KBM-7 (cell line): ENCODE measurements at places on chromosomes 1 and 21.
A peak's percentile ranks its signal among the peaks of the same experiment; 100 is the strongest.

DNA sequence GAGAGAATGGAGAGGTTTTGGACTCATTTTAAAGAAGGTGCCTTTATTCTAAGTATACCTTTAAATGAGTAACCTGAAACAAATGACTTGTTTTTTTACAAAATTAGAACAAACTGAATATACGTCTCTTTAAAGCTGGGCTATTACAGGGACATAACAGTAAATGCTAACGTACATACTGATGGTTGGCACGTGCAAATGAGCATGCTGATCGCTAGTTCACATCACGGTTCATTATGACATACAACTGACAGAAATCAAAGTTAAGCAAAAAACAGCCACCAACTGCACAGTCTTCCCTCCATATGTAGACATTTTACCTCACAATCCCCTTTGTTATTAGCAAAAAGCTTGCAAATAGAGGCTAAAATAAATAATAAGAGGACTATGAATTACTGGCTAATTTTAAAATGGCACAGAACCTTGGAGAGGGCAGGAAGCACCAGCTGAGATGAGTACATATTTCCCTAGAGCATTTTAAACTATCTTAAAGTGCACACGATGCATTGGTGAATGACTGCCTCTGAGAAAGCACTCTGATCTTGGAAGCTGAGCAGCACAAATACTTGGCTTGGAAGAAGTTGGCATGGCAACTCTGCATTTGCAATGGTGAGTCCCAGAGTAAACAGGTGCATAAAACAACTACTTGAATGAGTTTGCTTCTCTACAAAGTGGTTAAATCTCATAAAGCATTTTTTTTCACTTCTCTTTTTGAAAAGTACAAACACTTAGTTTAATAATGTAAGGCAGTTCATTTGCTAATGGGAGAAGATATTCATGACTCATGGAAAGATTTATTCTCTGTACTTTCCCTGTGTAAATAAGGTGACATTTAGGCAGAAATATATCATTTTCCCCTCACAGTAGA, 204.7 kb downstream of the LHX8 start:
- no peak for DNase-seq

DNA sequence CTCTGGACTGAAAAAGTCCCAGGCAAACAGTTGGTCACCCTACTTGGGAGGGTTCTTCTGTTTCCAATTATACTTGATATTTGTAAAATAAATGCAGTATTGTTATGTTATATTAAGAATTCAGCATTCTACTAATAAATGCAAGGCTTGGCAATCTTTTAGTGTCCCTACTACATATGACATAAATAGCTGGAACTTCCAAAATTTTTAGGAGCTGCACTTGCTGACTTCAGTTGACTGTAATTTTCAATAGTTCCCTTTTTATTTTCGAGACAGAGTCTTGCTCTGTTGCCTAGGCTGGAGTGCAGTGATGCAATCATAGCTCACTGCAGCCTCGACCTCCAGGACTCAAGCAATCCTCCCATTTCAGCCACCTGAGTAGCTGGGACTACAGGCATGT, 20.0 kb downstream of the FOXD3 start:
- no peak for DNase-seq

GRCh38 chr1:9128520-9129265, at the start of gene GPR157:
Gene GPR157, minus strand, starts transcription at chr1:9129102. Its CDS starts 75 bp downstream, at chr1:9129027.
- peak; percentile 54 for DNase-seq

DNA sequence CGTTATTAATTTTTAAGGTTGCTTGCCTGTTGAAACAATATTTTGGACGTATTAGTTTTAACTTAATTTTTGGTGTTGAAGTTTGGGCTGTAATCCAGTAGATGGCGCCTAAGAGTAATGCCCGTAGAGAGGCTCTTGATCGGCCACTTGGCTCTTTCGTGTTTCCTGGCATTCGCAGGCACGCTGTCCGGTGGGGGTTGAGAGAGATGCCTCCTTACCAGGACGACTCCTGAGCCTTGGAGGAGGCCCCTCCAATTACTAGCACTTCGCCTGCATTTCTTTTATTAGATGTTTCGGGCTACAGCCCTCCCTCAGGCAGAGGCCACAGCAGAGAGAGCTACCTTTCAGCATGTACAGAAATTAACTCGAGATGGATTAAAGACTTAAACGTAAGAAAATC, 12.0 kb downstream of the OR2M4 start:
- DNase-seq: peak; percentile 52

GRCh38 chr1:43382027-43382779, 7.4 kb downstream of the MED8 start:
- DNase-seq: no peak

DNA sequence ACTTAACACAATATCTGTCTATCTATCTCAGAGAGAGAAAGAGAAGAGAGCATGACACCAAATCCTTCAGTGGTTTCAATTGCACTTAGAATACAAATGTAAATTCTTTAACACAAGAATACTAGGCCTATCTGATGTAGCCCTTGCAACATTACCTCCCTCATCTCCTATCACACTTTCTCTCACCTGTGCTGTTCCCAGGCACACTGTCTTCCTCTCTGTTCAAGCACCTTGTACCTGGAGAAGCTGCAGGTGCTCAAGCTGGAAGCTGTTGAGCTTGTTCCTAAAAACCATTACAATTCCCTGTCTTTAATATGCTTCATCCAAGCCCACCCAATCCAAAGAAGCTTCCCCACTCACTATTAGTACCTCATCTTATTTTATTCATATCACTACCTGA, 97.0 kb downstream of the GDAP2 start:
- DNase-seq: no peak

- DNase-seq: no peak
Observed at GRCh38 chr1:36705629-36706028, 222.9 kb upstream of the CSF3R start.

- DNase-seq: no peak
Observed at GRCh38 chr1:206992790-206993189, 22.5 kb upstream of the FCAMR start.

DNA sequence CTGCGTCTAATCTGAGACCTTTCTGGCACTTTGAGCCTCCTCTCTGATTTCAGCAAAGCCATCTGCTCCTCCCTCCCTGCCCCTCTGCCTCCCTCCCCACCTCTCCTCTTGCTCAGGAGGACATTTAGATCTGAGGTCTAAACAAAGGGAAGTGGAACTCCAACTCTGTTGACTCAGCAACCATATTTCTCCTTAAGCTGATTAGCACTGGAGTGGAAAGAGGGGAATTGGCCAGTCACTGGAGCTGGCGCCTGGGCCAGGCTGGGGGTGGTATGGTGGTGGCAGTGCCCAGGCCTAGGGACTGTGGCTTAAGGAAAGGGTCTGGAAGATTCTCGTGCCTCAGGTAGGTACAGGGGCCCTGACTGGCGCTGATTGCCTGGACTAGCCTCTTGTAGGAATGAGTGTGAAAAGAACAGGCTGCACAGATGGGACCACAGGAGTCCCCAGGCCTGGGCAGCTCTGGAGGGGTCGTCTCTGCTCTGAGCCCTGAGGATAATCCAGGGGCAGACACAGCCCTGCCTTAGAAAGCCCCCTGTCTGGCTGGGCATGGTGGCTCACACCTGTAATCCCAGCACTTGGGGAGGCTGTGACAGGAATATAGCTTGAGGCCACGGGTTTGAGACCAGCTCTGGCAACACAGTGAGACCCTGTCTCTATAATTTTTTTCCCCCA, 11.9 kb downstream of the SH2D2A start:
- DNase-seq: peak; percentile 79

DNA sequence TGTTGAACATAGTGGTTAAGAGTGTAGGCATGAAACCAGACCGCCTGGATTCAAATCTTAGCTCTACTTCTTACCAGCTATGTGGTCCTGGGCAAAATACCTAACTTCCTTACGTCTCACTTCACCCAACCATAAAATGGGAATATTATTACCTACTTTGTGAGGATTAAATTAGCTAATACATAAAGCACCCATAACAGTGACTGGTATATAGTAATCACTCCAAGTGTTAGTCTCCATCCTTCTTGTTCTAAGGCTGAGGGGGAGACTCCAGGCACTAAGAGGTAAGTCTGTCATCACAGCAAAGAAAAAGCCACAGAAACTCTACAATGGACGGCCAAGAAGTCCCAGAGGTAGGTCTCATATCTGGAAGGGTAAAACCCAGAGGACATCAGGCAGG, 2.8 kb downstream of the SMG5 start:
- DNase-seq: no peak

GRCh38 chr1:166479052-166479631, 312.3 kb upstream of the FAM78B start:
- peak; percentile 37 for DNase-seq

DNA sequence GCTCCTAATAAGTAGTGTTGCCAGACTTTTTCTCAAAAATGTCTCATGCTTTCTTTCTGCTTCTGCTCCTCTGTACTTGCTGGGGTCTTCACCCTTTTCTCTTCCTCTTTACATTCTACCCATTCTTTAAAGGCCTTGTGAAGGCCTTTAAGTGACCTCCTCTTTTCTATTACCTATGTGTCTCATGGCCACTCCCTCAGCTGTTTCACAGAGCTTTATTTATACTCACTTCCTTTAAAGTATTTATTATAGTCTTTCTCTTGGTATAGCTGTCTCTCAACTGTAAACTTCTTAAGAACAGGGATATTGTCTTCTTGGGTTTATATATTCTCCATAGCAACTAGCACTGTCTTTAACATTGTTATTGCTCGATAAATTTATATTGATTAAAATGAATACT, 792 bp downstream of the GOLPH3L start:
- peak; percentile 43 for DNase-seq

GRCh38 chr1:75796376-75797272, at the start of gene MSH4:
Gene MSH4, plus strand, starts transcription at chr1:75796882. Its CDS starts 104 bp downstream, at chr1:75796986.
- DNase-seq: no peak

DNA sequence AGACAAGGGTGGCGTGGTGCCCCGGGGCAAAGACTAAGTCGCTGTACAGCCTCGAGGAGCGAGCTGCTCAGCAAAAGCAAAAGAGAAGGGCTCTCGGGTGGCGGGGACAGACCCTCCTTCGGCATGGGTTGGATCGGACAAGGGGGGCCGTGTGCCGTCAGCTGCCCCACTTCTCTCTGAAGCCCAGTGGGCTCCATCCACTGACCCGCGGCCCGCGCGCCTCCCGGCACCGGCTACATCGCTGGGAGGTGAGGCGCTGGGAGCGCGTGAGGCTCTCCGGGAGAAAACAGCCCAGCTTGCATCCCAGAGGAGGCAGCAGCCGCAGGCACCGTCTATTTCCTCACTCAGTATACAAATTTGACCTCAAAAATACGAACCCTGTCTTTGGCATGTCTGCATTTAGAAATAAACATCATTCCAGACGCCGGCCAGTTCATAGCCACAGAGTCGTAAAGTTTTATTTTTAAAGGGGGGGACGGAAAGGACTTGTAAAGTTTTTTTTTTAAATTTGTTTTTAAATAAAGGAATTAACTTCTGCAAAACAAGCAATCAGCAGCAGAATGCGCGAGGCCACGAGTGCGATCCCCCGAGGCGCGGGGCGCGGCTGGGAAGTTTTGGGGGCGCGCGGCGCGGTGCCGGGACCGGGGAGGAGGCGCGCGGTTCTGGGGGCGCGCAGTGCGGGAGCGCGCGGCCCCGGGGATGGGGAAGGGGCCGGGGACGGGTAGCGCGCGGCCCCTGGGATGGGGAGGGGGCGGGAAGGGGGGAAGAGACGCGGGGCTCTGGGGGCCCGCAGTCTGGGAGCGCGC, 689 bp upstream of the GPR137B start:
- peak; percentile 35 for DNase-seq

- no peak for DNase-seq
Observed at GRCh38 chr21:33871171-33871570, 44.4 kb downstream of the ATP5PO start.

GRCh38 chr1:41371630-41372599, 10.7 kb downstream of the FOXO6 start:
- DNase-seq: peak; percentile 71

DNA sequence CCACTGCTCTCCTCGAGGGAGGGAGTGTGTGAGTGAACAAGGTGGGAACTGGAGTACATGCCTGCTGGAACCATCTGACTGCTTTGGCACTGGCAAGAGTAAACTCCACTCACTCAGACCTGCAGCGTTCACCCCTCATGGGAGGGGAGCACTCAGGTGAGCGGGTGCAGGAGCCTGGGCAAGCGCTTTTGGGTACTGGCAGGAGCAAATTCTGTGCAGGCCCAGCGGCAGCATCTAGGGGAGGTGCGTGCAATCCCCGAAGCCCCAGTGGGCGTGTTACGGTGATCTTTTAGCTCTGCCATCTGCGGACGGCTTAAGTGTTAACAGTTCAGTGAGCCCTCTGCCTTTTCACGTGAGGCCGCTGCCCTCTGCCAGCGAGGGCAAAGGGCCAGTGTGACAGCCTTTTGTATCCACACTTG, 127.4 kb downstream of the PATJ start:
- no peak for DNase-seq

- DNase-seq: no peak
Observed at GRCh38 chr1:156481527-156481926, 19.0 kb downstream of the MEF2D start.

- DNase-seq: no peak
Observed at GRCh38 chr1:147238053-147238902, 4.2 kb upstream of the CHD1L start.

- no peak for DNase-seq
Observed at GRCh38 chr1:108113496-108113895, 86.6 kb downstream of the SLC25A24 start.

GRCh38 chr1:223177681-223178080, 34.6 kb upstream of the TLR5 start:
- DNase-seq: peak; percentile 87

GRCh38 chr1:150553392-150554085, 4.3 kb downstream of the ADAMTSL4 start:
- no peak for DNase-seq

DNA sequence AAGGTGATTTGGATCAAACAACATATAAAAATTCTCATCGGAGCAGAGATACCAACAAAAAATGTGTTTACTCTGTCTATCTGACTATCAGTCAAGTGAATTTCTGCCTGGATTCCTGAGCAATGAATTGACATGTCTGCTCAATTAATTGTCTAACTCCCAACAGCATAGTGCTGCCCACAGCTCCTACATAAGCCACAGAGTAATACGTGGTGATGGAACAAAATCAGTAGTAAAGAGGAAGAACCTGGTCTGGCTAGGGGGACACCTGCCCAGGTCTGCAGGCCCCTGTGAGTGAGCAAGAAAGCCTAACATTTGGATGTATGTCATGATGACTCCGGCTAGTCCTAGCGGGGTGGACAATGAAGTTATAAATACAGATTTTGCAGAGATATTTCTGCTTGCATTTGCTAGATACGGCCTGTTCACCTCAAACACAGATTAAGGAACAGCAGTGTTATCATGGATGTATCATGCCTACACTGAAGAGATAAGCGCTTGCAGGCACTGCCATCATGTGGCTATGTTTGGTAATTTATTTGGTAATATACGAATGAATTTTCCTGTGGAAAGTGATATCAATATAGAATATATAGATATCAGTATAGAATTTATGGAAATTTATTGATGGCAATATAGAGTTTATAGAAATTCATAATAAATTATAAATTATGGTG, 69.6 kb upstream of the LRRC8B start:
- peak; percentile 65 for DNase-seq

- DNase-seq: peak; percentile 92
Observed at GRCh38 chr1:210328746-210329503, at the start of gene HHAT. Gene HHAT, plus strand, starts transcription at chr1:210328902. Its CDS starts 20,074 bp downstream, at chr1:210348976.

DNA sequence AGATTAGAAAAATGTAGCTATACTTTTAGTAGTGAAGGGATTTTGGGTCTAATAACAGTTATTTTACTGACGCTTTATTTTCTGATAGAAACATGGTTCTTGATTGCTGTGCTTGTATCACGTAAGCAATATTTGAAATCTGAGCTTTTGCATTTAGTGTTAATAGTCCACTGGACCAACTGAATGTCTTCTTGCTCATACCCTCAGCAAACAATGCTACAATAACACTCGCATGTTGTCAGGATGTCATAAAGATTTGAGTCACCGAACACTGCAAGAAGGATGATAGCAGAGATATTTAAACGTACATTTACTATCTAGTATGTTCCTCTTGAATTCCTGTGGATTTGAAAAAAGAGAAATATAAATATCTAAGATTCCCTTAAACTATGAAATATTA, 7.5 kb downstream of the DYRK1A start:
- DNase-seq: no peak
